Right atrium auricular region (tissue), 2 donors: ENCODE measurements at places on chromosomes 5 and 9.

DNA sequence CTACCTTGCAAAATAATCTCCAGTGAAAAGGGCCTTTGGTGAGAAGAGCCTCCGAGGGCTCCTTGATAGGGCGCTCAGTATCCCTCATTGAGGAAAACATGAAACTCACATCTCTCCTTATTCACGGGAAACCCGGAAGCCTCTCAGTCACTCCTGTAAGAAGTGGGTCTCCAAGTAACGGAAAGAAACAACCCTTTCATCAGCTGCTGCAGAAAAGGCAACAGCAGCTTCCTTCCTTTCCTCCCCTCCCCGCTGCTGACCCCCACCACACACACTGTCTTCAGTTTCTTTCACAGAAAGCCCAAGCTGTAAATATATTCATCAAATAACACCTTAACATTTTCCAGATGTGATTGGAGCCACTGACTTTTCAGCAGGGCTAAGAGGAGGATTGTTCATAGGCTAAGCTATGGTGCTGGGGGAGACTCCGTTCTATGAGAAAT, 81.4 kb downstream of the C9orf152 start:
- no peak for DNase-seq

GRCh38 chr9:132426639-132427414, 16.8 kb downstream of the CFAP77 start:
- no peak for DNase-seq

DNA sequence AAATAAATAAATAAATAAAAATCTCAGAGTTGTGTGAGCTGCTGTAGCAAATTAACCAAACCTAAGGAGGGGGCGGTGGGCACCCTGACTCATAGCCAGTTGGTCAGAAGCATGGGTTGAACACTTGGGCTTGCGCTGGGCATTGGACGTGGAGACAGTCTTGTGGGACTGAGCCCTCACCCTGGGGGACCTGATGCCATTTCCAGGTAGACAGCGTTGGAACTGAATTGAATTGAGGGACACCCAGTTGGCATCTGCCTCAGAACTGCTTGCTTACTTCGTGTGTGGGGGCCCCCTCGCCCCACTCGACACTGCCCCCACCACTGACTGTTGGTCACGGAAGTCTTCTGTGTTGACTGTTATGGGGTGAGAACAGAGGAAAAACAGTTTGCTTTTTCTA, 19.0 kb upstream of the TBC1D9B start:
- DNase-seq, result no peak

- no peak for DNase-seq
These were observed 145.4 kb downstream of the MAPKAP1 start for GRCh38 chr9:125561509-125562148.

GRCh38 chr9:22206833-22207232, 197.7 kb upstream of the CDKN2B start:
- no peak for DNase-seq

DNA sequence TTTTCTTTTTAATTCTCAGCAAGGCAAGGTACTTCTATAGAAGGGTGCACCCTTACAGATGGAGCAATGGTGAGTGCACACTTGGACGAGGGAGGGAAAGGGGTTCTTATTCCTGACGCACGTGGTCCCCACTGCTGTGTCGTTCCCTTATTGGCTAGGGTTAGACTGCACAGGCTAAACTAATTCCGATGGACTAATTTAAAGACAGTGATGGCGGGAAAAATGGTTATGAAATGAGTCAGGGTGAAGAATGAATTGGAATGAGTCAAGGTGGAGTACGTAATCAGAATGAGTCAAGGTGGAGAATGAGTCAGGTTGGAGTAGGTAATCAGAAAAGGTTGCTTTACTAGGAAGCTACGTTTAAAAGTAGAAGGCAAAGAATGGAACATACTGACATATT, 2.1 kb upstream of the HMGCS1 start:
- no peak for DNase-seq

GRCh38 chr9:120045011-120045410, 535.0 kb downstream of the CDK5RAP2 start:
- DNase-seq, result no peak

DNA sequence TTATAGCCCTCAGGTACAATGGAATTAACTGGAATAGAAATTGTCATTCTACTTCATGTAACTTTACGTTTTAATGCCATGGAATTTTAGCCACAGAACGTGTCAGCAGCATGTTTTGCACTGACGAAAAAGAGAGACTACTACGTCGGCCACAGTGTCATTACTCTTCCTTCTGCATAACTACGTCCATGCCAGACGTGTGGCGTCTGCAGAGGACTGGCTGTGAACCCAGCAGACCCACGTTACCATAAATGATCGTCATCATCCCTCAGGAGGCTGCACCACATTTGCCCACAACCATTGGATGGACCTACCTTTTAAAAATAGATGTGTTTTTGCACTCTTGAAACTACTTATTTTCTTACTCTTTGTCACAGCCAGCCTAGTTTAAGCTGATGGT, 63.8 kb upstream of the ATG10 start:
- no peak for DNase-seq

GRCh38 chr9:85213650-85214607, 527.8 kb downstream of the AGTPBP1 start:
- no peak for DNase-seq

DNA sequence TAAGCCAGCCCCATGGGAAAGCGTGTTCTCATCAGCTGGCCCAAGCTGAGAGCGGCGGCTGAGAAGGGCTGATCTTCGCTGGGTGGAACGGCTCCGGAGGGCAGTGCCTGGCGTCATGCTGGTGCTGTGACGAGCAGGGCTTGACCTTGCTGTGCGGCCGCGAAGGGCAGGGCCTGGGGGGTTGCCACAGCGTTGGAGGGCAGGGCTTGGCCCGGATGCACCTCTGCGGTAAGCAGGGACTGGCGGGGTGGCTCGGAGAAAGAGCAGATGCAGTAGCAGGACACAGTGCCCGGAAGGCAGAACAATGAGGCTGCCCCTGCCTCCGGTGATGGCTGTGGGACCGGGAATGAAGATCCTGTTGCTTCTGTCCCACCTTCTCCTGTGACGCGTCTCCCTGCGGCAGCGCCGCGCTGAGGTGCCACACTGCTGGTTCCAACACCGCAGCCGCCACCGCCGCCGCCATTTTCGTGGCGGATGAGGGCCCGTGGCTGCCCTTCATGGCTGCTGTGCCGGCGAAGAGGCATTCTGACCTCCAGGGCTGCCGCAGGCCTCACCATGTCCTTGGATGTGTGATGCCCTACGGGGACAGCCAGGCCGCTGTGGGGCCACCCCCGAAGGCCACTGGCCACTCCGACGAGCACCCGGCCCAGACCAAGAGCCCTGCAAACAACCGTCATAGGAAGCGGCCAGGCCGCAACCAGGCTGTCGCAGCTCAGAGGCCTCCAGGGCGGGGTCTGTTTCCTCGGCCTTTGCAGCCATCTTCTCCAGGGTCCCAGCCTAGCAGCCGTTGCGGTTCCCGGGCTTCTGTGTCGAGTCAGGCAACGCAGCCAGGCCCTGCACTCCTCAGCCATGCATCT, 890.5 kb upstream of the CTNND2 start:
- DNase-seq, result no peak

DNA sequence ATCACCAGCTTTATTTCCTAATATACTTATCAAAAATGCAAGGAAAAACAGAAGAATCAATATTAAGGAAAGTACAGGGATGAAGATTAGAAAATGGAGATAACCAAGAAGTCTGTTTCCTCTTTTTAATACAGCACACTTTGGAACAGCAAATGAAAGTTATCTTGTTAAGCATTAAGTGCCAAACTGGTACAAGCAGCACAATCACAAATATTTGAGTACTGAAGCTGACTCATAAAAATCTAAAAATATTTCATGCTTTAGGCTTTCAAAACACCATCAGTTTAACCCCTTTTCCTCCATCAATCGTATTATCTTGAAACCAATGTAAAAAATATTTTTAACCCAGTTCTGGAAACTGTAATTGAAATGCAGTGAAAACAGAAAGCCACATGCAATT, 2.7 kb downstream of the FBXW11 start:
- no peak for DNase-seq

GRCh38 chr5:168813184-168813968, 234.2 kb upstream of the PANK3 start:
- no peak for DNase-seq

DNA sequence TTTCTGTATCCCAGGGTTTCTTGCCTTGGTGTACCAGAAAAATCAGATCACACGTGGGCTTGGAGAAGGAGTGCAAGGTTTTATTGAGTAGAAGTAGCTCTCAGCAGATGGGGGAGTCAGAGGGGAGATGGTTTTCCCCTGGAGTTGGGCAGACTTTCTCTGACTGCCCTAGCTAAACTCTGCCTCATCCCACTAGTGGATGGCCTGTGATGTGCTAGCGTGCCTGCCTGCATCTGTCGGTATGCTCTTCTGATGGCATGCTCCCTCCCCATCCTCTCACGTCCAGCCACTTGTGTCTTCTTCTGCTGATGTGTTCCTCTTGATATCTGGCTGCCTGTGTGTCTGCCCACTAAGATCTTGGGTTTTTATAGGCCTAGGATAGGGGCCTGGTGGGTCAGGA, 616.1 kb upstream of the RGMB start:
- DNase-seq, result no peak

GRCh38 chr5:108654051-108654450, 93.6 kb upstream of the FER start:
- no peak for DNase-seq

DNA sequence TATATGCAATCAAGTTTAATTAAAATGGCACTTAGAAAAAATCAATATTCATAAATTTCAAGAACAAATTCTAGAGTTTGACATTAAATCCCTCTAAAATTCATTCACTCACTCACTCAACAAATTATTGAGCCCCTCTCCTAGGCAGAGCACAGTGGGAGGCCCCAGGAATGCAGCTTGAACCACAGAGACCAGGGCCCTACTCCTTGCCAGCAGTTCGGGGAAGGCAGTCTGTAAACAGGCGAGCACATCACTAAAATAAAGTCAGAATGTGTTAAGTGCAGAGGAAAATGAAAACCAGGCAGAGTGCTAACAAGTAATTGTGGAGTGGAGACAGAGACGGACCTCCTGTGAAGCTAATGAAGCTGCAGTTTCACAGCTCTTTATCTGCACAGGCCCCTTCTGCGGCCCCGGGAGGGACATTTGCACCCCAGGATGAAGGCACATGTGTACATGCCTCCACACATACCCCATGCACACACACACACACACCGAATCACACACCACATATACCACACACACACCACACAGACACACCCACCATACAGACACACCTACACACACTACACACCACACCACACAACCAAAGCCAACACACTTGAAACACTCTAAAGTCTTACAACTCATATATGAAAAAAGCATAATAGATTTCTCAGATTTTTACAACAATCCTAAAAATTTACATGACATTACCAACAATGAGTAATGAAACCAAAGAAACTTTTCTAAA, 40.5 kb downstream of the BHMT start:
- no peak for DNase-seq

DNA sequence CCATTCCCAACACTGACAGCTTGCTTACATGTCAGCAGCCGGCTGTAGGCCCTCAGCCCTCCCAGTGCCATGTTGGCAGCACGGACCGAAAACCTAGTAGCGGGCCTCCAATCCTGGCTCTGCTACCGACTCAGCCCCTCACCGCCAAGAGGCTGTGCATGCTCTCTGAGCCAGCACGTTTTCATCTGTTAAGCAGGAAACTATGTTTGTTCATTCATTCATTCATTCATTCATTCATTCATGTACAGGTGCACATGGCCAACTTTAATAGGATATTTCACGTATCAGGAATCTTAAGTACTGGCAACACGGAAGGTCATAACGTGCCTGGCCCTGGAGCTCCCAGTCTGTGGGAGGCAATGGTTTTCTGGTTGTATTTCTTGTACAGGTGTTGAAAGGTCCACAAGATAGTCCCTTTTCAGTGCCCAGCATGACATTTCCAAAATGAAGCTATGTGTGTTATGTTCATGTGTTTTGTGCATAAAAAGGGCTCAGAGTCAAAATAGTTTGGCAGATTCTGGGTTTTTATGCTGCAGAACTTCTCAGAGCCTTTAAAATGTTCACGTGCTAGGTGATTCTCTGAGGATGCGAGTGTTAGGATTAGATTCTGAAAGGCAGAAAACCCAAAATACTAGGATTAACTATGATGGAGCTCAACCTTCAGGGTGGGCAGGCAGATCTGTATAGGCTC, 17.7 kb downstream of the SUSD3 start:
- no peak for DNase-seq

GRCh38 chr5:102737805-102738469, 17.2 kb upstream of the PAM start:
- no peak for DNase-seq

GRCh38 chr5:40046792-40047191, 622.0 kb upstream of the DAB2 start:
- DNase-seq, result no peak

DNA sequence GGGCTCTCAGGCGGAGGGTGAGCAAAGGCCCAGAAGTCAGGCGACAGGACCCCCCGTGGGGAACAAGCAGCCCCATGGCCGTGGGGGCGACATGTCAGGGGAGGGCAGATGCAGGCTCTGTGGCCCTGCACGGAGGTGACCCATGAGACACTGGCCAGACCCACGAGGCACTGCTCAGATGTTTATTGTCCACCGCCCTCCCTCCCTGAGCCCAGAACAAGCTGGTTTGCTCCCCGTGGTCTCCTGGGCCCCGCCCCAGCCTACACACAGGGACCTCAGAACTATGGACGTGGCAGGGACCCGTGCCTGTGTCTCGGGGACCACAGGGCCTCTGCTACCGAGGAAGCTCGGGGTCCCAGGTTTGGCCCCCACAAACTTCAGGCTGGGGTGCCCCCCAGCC, 1.9 kb downstream of the FUT7 start:
- no peak for DNase-seq

- DNase-seq, result no peak
These were observed 780.1 kb upstream of the DMAC1 start for GRCh38 chr9:8579661-8580060.

- no peak for DNase-seq
These were observed 332.9 kb downstream of the DNAH5 start for GRCh38 chr5:13611604-13612003.

GRCh38 chr5:112878101-112878500, 17.0 kb downstream of the SRP19 start:
- DNase-seq, result no peak

- DNase-seq, result no peak
These were observed 201.7 kb upstream of the ZNF618 start for GRCh38 chr9:113674436-113674835.

GRCh38 chr9:135344915-135345500, 134.6 kb upstream of the PPP1R26 start:
- no peak for DNase-seq

DNA sequence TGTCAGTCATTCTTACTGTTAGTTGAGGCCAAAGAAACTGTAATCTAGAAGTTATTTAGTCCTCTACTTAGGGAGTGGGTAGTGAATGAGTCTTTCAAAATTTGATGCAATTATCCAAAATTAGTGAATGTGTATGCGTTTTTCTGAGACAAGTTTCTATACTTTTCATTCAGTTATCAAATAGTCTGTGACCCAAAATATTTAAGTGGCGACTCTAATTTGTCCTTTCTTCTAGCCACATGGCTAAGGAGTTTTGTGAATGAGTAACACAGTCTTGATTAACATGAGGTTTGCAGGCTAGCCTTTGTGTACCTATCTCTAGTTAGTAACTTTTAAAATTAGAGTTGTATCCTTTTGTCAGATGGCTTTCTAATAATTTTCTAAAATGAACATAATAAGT, 45.6 kb downstream of the COMMD10 start:
- DNase-seq, result no peak

GRCh38 chr5:38695021-38695958, 138.8 kb upstream of the LIFR start:
- no peak for DNase-seq

GRCh38 chr5:78604689-78605285, 43.8 kb downstream of the LHFPL2 start:
- no peak for DNase-seq
